Hepatocyte (in vitro differentiated cells): ENCODE measurements at places on chromosomes 6 and 20.
A peak's percentile ranks its signal among the peaks of the same experiment; 100 is the strongest.

DNA sequence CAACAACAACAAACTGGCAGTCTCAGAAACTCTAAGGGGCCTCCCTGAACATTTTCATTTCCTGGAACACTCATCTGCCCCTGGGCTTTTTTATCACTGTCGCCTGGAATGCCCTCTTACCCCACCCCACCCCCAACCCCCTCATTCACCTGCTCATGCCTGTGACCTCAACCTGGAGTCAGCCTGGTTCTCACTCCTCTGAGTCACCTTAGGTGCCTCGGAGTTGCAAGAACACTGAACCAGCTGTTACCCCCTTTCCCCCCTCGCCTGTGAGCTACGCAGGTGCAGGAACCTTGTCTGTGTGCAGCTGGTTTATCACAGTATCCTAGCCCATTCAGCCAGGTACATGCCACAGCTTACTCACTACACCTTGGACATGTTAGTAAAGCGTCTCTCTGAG lies 12.8 kb upstream of the SNAI1 start:
- DNase-seq: peak; percentile 47

DNA sequence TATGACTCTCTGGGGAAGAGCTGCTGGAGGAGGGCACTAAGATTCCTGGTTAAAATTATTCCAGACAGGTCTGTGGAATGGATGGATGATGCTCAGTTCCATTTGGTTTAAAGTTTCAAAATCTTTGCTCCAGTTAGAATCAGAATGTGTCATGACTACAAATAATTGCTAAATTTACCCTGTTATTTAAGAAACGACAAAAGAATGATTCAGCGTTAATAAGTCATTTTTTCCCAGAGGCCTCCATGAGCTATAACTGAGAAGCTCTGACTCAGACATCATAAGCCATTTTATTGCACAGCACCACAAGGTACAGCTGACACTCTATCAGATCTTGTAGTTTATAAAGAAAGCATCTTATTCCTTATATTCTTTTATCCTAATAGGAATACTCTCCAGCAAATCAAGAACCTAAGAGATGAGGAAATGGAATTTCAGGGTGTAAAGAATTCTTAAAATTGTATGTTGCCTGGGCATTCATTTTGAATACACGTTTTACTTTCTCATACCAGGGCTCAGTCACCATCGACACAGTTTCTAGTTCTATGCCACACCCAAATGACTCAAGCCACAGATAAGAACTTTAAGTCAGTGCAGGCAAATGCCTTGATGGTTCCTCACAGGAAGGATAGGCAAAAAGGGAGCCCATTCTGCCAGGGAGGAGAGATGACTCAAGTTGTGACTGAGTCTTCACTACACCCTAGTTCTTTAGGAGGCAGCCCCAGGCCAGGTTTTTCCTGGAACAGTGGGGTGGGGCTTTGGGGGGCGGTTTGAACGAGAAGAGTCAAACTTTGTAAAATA lies 636.0 kb downstream of the MMUT start:
- DNase-seq: peak; percentile 70

GRCh38 chr6:129882510-129883023 lies 21.5 kb upstream of the TMEM244 start:
- DNase-seq: no peak

DNA sequence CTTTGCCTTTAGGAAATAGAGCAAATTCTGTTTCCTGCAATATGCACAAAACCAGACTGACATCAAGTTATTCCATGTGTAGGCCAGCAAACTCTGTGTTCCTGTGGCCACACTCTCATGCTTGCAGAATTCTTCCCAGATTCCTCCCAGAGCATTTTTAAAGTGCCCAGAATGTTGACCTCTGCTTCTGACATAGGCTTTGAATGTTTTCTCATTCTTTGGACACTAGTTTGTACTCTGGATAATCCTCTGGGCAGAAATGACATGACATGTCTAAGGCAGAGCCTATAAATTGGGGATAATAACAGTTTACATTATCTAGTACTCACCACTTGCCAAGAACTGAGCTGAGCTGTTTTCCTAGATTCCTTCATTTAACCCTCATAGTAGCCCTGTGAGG lies 9.2 kb upstream of the EFHC1 start:
- DNase-seq: no peak

DNA sequence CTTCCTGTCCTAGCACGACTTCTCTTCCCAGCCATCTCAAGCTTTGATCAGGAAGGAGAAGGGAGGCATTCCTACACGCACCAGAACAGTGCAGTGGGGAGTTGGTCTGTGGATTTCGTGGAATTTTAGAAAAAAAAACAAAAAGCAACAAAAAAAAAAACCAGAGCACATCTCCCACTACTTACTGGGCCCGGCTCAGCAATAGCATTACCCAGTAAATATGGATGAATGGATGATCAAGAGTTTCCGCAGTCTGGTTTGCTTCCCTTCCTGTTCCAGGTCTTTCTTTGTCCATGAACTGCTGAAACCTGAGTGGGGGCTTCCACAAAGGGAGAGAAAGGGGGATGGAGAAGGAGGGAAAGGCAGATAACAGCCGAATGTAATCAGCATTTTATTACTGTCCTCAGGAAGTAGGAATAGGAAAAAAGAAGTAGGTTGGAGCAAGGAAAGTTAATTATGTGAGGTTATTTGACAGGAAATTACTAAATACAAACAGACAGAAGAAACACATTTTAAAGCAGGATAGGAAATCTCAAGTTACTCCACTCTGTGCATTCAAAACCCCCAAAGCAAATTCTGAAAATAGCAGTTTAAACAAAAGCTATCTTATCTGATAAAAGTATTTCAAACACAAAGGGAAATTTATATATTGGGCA lies 349.0 kb downstream of the PRL start:
- no peak for DNase-seq

GRCh38 chr20:33025318-33025876 lies 6.1 kb upstream of the BPIFB6 start:
- DNase-seq: no peak

DNA sequence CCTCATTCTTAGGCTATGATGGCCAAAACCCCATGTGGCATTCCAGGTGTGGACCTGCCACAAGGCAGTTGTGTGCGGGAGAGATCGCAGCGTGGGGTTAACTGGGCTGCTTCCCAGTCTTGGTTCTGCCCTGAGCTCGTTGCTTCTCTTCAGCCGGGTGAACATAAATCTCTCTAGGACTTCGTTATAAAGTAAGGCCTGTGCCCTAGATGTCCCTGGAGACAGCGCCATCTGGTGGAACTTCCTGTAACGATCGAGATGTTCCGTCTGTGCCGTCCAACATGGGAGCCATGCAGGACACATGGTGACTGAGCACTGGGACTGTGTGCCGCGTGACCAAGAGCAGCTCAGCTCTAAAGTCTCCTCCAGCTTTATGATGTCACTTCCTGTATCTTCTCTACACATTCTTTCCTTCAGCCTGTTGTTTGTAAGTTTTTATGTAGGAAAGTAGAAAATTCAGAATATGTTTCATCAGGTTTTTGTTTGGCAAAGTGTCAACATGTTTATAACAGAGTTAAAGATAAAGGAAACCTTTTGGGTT lies 26.8 kb upstream of the RPP40 start:
- peak; percentile 89 for DNase-seq

GRCh38 chr6:3250231-3250675 lies 8.5 kb upstream of the PSMG4 start:
- DNase-seq: no peak

DNA sequence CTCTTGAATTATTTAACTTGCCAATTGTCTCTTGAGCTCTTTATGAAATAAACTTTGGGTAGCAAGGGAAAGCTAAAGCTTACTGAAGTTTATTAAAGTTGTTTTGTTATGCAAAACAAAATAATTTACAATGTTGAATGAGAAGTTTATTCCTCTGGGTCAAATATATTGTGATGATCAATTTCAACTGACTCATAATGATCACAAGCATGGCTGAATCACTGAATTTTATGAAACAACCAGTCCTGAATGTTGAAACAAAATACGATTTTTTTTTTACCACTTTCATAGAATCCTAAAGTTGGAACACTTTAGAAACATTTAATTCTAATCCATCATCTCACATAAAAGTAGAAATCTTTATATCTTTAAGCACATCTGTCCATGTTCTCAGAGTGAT lies 110.3 kb downstream of the RWDD2A start:
- no peak for DNase-seq

DNA sequence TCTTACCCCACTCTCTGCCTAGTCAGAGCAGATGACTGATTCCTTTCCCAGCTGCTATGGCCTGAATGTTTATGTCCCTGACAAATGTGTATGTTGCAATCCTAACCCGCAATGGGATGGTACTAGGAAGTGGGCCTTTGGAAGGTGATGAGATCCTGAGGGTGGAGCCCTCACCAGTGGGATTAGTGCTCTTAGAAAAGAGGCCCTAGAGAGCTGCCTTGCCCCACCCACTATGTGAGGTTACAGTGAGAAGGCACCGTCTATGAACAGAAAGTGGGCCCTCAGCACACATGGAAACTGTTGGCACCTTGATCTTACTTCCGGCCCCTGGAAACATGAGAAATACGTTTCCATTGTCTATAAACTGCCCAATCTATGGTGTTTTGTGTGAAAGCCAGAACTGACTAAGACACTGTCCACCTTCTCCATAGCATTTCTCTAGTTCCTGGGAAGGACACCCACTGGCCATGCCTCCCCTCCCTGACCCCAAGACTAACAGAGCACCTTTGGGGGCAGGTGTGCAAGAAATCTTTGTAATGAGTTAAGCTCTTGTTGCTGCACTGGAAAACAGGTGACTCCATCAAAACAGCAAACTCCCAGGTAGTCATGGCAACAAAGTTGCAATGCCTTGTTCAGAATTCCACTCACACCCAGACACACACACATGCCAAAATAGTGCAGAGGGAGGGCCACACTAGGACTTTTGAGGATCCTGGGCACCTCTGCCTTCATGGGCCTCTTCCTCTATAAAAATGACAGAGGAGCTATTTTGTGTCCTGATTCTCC lies 16.2 kb downstream of the GABRR2 start:
- peak; percentile 35 for DNase-seq

- peak; percentile 21 for DNase-seq
Measured at GRCh38 chr6:13767121-13767808, 47.1 kb downstream of the MCUR1 start.

GRCh38 chr6:11007715-11008608 lies 36.1 kb downstream of the ELOVL2 start:
- peak; percentile 57 for DNase-seq

GRCh38 chr6:43026365-43026764 lies 4.9 kb downstream of the RRP36 start:
- DNase-seq: no peak

GRCh38 chr20:43744151-43744611 lies 17.4 kb upstream of the GTSF1L start:
- peak; percentile 27 for DNase-seq

GRCh38 chr6:136823128-136823660 lies 802 bp downstream of the PEX7 start:
- no peak for DNase-seq

DNA sequence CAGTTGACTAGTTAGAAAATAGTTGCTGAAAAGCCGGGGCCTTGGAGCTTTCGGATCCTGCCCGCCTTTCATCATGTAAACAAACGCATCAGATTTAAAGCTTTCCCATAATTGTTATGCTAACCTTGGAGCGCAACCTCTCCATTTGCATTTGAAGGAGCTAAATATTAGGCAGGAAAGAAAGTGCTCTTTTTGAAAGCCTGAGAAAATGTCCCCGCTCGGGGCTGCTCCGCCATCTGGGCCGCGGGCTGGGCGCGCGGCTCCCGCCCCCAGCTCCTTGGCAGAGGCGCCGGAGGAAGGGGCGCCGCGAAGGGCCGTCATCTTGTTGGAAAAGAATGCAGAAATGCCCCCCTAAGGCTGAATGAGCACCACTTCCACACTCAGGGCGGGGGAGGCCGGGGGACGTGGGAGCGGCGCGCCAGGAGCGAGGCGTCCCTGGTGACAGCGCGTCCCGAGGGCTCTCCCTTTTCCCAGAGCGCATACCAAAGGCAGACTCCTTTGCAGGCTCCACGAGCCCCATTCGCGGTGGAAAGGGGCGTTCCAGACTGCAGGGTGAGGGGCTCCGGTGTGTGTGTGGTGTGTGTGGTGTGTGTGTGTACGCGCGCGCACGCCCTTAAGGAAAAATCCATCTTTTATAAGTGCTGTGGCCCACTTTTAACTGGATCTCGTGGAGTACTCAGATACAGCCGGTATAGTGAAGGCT lies 145.6 kb upstream of the ID4 start:
- DNase-seq: peak; percentile 26

DNA sequence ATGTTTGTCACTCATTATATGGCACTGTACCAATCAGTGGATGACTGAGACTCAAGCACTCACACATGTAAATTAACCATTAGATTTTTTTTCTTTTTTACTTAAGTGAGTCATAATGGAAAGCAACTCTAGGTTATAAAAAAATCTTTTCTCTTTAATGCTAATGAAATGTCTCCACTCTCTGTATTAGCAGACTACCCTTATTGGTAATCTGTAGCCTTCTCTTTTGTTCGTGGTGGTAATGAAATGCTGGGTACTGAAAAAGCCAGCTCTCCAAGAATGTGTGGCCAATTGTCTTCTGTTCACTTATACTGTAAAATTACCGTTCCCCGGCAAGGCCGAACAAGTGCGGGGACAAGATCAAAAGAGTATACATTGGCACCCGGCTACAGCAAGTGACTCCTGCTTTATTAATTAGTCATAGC lies 69.0 kb downstream of the AFG1L start:
- no peak for DNase-seq

GRCh38 chr6:33426590-33427511 lies 7.0 kb downstream of the SYNGAP1 start:
- no peak for DNase-seq

DNA sequence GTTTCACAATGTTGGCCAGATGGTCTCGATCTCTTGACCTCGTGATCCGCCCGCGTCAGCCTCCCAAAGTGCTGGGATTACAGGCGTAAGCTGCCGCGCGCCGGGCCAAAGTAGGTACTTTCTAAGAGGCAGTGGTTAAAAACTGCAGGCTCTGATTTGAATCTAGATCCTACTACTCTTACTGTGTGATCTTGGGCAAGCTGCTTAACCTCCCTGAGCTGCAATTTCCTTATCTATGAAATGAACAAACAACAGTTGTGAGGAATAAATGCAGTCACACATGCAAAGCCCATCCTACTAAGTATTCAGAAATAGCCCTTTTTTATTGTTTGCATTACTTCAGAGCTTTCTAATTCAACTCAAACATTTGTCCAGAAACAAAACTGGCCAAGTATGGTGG lies 2.9 kb downstream of the FAXC start:
- no peak for DNase-seq

GRCh38 chr6:106444777-106445507 lies 84.4 kb downstream of the CRYBG1 start:
- peak; percentile 81 for DNase-seq

- DNase-seq: no peak
Measured at GRCh38 chr6:168009331-168009730, 11.9 kb downstream of the KIF25 start.
